Thyroid gland (tissue), 4 donors: ENCODE measurements at places on chromosomes 1 and 21. TPM values are rescaled to one million over a fixed set of nuclear protein-coding genes. Genes with fewer than 3 reads are reported as not detected.

Gene BACE2
- 59.0 TPM for total RNA-seq

- no peak for DNase-seq
Observed at GRCh38 chr1:41038110-41038509, 16.6 kb upstream of the SLFNL1 start.

- no peak for DNase-seq
Observed at GRCh38 chr1:104933846-104934245, 1184.1 kb downstream of the AMY1C start.

DNA sequence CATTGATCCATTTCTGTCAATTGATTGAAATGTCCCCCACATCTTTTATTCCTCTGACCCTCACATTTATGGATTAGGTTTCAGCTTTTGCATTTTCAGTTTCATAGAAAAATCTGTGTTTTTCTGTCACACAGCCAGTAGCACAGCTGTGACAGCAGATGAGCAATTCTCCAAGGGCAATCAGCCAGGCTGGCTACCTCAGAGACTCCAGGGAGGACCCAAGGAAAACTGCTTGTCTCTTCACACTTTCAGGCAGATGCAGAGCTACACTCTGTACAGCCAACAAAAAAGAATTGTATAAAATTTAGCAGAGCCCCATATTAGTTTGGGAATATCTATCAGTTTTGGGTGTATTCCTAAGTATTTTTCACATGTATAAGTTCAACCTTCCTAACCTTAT, 257.2 kb downstream of the LRRC7 start:
- no peak for DNase-seq
